NCI-H1105 treated with DMSO at 0.1 percent for 48 hours (cell line): ENCODE measurements at places on chromosomes 2 and 18.

DNA sequence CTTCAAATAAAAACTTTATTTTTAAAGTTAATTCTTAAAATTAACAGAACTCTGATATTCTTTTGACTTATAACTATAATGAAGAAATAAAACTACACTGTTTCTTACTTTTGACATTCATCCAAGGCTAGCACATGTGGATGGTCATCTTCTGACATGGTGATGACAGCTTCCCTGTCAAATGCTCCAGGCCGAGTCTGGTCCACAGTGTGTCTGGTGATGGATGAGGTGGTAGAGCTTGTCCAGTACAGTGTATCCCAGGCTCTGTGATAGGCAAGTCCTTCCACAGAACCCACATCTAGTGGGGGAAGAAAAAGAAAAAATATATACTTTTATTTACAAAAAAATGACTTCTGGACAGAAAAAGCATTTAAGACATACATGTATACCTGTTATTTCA lies 1529.5 kb downstream of the LRP1B start:
- no peak for DNase-seq

DNA sequence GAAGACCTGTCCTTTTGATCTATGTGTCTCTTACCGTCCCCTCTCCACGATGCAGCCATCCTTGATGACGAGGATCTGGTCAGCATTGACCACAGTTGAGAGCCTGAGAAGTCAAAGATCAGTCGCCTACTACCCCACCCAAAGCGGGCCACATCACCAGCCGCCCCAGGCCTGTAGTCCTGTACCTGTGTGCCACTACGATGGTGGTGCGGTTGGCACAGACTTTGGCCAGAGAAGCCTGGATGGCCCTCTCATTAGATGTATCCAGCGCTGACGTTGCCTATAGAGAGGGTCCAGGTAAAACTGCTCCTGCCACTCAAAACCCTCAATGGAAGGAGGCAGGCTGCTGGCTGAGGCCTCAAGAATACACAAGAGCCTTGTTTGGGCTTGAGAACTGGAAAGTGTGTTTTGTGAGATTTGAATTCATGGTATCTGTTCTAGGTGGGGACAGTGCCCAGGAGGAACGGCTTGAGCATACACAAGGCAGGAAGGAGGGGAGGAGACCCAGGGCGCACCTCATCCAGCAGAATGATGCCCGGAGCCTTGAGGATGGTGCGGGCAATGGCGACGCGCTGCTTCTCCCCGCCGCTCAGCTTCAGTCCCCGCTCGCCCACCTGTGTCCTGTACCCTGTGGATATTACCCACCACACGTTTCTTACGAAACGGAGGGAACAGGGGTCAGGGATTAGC lies 3.8 kb downstream of the ZFAND2B start:
- no peak for DNase-seq

- DNase-seq, result no peak
Measured at GRCh38 chr2:30475542-30475941, 28.5 kb downstream of the LCLAT1 start.

GRCh38 chr2:170409164-170409535 lies 231.2 kb downstream of the MYO3B start:
- DNase-seq, result peak; percentile 72

- no peak for DNase-seq
Measured at GRCh38 chr2:161725297-161725696, 101.1 kb downstream of the SLC4A10 start.

DNA sequence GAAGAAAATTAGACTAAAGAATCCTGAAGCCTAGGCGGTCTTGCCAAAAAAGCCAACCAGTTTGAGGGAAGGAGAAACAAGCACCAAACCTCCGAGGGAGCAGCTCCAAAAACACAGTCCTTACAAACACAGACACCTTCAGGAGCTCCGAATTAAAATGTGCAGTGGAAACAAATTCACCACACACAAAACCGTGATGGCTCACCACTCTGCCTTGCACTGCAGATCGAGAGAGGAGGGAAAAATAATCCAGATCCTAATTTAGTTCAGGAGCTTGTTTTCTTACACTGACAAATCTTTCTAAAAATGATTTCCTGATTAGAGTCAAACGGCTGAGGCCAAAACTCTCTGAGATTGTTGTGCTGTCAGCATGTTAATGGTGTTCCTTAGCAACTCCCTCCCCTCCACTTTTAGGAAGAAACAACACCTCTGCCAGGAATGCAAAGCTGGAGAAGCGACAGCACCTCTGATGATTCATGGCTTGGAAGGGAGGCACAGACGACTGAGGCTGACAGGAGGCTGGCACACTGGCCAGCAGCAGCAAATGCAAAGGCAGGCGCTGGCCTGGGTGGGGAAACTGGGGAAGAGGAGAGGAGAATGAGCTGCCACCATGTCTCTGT lies 249.4 kb upstream of the KLHL29 start:
- DNase-seq, result no peak

DNA sequence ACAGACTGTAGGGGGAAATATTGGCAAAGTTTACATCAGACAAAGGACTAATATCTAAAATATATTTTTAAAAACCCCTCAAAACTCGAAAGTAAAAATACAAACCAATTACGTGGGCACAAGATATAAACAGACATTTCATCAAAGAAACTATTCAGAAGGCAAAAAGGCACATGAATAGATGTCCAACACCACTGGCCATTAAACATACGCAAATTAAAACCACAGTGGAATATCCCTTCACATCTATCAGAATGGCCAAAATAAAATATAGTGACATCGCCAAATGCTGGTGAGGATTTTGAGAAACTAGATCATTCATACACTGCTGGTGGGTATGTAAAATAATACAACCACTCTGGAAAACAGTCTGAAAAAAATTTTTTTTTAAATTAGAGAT lies 30.6 kb upstream of the PAPOLG start:
- no peak for DNase-seq
